ENCODE measurements at places on chromosomes 2 and 18.

DNA sequence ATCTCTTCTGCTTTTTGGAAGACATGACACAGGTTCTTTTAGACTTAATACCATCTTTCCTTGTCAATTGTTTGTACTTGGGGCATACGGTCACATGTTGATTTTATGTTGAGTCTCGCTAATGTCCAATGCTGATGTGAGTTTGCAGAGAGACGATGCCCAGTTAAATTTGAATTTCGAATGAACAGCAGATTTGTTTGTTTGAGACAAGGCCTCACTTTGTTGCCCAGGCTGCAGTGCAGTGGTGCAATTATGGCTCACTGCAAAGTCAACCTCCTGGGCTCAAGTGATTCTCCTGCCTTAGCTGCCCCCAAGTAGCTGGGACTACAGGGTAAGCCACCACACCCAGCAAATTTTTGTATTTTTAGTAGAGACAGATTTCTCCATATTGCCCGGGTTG lies 473.5 kb downstream of the RIT2 start:
- DNase-seq = no peak

- no peak for DNase-seq
These were observed 74.5 kb downstream of the SPATS2L start for GRCh38 chr2:200380833-200381542.

DNA sequence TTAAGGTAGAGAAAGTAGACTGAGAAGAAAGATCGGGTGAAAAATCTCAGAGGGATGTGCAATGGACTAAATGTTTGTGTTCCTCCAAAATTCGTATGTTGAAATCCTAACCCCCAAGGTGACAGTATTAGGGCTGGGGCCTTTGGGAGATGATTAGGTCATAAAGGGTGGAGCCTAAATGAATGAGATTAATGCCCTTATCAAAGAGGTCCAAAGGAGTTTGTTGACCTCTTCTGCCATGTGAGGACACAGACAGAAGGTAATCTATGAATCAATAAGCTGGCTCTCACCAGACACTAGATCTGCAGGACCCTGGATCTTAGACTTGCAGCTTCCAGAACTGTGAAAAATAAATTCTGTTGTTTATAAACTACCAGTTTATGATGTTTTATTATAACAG lies 2.7 kb upstream of the NMI start:
- DNase-seq = no peak

GRCh38 chr2:128421861-128422311 lies 103.2 kb upstream of the HS6ST1 start:
- DNase-seq = no peak

GRCh38 chr2:179822540-179822939 lies 38.9 kb downstream of the ZNF385B start:
- DNase-seq = no peak
